ENCODE measurements at places on chromosomes 12 and 14.

- no peak for DNase-seq
Measured at GRCh38 chr14:24196071-24197055, 1.1 kb upstream of the TM9SF1 start.

DNA sequence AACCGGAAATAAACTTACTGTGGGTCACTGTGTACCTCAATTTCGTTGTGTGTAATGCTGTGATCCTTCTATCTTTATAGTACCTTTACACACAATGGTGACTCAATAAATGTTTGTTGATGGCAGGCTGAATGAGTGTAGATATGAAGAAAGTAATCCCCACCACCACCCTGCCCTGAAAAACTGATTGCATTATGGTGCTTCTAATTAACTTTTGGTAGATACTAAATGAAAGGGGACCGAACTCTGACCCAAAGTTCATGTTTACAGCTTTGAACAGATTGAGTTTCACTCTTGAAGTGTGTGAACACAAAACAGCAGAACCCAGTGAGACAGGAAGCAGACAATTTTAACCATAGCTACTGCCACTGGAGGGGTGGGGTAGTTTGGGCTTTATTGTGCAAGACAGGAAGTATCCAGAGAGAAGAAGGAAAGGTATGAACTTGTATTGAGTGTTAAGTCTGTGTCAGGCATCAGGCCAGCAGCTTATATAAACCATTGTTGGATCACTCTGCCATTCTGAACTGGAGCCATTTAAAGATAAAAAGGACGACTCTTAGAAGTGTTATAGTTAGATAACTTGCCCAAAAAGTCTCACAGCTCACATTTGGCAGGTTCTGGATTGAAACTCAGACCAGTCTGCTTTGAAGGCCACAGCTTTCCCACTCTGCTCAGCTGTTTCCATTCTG, 197.0 kb upstream of the AMIGO2 start:
- DNase-seq = no peak

DNA sequence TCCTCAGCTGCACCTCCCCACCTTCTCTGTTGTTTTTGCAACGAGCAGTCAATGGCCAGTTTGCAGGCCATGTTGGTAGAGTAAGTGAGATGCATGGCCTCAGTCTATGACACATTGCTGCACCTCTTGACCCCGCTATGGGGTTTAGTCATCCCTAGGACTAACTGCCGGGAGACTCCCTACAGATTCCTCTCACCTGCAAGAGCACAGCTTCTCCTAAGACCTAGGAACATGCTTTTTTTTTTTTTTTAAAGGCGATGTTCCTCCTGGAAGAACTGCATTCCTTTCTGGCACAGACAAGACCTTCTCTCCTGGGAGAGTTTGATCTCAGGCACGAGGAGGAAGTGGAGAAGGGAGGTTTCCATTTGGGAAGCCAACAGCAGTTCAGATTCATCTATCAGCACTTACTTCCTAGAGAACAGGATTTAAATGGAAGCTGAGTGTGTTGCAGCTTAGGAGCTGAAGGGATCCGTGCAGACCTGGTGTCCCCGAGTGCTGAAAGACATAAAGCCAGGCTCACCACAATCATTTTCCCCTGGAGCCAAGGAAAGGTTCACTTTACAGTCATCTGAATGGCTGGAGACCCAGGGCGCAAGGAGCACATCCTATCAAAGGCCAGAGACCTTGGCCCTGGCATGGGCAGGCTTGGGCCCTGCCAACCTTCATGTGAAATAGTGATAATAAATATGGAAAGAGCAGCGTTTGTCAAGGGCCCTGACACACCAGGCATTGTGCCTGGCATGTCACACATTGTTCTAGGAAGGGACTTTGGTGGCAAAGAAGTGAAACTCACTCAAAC, 104.1 kb downstream of the LGMN start:
- no peak for DNase-seq

- no peak for DNase-seq
Measured at GRCh38 chr12:55839345-55840140, 3.2 kb downstream of the MMP19 start.

GRCh38 chr12:5827591-5827990, 117.5 kb downstream of the ANO2 start:
- no peak for DNase-seq

DNA sequence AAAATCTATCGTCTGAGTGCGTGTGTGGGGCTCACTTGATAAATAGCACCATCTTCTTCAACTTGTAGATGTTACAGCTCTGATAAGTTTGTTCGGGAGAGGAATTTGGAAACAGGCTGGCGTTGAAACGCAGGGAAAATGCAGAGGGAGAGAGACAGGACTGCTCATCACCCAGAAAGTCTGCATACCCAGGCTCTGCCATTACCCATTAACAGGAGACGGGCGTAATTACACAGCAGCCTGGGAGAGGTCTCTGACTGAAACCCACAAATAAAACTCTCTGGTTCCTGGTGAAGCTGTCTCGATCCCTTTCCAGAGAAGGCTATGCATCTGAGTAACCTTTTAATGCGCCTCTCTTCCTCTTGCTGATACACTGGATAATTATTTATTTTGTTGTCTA, 547.3 kb downstream of the BCL11B start:
- DNase-seq = no peak

GRCh38 chr12:52146822-52147366, 44.9 kb downstream of the KRT80 start:
- no peak for DNase-seq

GRCh38 chr12:49347311-49348193, 864 bp downstream of the DNAJC22 start:
- DNase-seq = peak; percentile 86

GRCh38 chr12:124022161-124022560, 49.1 kb downstream of the ZNF664 start:
- DNase-seq = no peak

DNA sequence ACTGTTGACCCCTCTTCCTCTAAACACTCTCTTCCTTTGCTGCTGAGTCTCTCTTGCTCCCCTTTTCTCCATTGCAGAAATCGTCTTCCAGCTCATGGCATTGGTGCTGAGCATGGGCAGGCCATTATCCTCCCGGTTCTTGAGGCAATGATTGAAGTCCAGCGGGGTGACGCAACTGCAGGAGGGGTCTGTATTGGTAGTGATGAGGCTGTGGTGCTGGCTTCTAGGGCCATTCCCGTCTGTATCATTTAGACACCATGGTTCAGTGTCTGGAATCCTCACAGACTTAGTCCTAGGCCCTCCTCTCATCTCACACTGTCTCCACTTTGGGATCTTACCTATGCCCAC, 720 bp upstream of the SLC22A17 start:
- no peak for DNase-seq

DNA sequence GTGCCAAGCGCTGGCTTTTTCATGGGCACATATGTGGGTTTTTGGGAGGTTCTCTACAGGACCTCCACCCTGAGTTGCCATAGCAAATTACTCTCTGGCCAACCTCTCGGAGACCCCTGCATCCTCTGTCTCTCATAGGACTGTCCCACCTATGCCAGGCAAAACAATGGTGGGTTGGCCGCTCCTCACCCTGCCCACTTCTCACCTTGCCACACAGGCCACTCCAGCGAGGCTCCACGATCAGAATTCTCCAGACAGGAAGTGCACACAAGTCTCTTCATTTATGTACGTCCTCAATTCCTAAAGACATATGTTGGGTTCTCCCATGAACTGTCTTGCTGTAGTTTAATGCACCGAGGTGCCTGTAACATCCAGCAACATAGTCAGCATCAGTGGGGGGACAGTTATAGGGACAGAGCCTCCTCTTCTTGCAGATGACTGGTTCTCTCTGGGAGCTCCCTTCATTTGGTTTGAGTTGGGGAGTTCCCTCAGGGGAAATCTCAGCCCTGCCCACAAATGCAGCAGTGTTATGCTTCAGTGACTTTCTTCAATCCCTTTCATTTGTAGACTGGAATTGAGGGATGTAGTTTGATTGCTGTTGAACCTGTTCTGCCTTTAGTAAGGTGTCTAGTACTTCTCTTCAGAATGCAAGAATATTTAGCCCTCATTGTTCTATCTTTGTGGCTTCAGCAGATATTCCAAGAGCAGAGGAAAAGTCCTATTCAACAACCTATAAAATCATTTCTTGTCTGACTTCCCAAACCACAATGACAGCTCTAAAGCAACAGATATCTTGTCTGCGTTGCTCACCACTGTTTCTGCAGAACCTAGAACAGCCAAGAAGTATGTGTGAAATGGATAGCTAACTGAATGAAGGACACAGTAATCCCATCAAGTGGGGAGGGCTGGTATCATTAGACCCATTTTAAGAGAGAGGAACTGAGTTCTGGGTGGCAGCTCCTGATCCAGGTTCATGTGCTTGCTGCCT, 2.8 kb upstream of the LTBP2 start:
- no peak for DNase-seq

DNA sequence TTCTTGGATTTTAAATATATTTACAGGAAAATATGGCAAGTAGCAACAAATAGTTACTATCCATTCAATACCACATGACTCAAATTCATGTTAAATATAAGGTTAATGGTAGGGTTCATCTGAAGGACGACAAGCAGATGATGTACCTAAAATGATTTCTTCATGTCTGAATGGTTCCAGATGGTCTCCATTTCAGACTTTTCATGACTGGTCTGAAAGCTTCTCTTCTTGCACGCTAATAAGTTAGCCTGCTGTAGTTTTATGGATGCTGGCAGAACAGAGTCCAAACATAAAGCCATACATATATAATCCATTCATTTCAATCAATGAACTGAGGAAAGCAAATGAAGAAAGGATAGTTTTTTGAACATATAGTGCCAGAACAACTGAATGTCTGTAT, 257.0 kb upstream of the MGAT4C start:
- no peak for DNase-seq

- no peak for DNase-seq
Measured at GRCh38 chr12:87678453-87678852, 350.7 kb downstream of the C12orf50 start.

DNA sequence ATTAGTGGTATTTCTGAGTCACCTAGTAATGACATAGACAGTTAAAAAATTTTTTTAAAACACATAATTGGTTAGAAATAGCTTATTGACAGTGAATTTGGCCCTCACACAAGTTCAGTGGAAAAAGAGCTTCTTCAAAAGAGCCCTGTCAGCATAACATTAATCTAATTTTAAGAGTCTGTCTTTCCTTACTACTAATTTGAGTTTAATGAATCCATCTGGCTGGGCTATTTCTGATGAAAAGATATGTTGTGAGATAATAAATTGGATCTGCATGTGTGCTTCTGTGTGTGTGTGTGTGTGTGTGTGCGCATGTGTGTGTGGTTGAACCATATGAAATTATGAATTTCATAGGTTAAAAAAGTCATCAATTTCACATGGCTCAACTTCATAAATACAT, 1045.2 kb downstream of the FLRT2 start:
- DNase-seq = no peak

DNA sequence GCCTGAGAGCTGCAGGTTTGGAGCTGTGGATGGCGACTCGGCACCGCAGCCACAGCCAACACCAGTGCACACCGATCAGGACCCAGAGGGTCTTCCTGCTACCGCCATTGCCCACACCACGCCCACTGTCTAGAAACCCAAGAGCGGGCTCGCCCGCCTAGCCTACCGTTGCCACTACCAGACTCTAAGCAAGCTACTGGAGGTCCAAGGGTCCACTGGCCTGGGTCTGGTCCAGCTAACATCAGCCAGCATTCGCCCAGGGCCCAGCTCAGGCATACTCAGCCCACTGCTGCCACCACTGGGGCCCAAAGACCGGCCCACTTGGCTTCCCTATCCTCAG, 30.5 kb upstream of the MON2 start:
- no peak for DNase-seq

DNA sequence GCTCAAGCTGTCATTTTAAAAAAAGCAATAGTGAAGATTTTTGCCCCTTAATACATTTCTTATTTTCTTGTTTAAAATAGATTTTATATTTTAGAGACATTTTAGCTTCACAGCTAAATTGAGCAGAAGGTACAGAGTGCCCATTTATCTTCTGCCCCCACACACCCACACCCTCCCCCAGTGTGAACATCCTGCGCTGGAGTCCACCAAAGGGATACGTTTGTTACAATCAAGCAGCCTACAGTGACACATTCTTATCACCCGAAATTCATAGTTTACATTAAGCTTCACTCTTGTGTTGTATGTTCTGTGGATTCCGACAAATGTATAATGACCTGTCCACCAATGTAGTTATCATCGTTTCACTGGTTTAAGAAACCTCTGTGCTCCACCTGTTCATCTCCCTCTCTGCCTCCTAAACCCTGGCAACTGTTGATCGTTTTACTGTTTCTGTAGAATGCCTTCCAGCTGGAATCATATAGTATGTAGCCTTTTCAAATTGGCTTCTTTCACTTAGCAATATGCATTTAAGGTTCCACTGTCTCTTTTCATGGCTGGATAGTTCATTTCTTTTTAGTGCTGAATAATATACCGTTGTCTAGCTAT, 91.0 kb upstream of the TRAF3 start:
- no peak for DNase-seq

DNA sequence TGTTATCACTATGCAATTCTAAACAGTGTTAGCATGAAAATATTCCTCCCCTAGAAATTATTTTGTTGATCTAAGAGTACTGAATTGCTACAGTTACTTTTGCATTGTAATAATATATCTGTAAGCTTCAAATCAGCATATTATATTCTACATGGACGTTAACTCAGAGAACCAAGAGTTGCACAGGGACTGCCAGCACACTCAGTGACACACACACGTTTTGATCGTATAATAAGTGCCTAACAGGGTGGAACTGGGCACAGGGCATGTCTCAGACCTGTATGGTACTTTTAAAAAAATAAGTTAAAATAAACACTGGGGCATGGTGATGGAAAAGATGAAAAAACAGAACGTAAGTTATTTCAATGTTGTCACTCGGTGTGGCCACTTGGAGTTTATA, 451.6 kb downstream of the RGS6 start:
- no peak for DNase-seq

DNA sequence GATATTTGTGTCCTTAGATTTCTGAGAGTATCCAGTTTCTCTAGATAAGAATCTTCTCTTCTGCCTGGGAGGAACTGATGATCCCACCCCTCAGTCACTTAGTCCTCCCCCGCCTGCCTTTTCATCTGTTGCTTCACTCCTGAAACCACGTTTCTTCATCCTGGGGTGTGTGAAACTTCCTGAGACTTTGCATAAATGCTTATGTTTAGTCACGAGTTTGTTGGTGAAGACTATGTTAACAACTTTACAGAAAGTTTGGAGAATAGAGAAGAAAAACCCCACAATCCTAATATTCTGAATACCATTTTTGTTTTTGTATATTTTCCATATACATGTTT, 33.2 kb downstream of the MARK3 start:
- no peak for DNase-seq

- DNase-seq = no peak
Measured at GRCh38 chr12:66063916-66064315, 66.6 kb downstream of the LLPH start.

- no peak for DNase-seq
Measured at GRCh38 chr12:124684971-124685688, 117.7 kb upstream of the NCOR2 start.

All from left ventricle myocardium superior (tissue), 1 donor.